ENCODE measurements at places on chromosomes 7 and 10.

DNA sequence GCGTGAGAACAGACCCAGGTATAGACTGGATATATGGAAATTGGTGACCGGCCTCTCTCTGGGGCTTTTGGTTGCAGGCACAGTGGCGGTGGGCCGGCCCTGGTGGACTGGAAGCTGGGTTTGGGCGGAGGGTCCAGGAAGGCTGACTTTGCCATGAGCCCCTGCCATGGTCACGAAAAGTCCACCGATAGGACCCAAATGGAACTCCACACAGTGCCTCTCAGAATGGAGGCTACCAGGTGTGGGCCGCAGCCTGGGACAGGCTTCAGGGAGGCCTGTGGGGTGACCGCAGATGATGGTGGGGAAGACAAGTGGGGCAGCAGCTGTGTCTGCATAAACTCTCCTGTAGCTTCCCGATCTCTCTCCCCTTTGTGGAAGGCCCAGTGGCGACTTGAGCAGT is 123.2 kb downstream of the DNAJB6 start:
- DNase-seq, result no peak

- DNase-seq, result no peak
These were observed 18.3 kb upstream of the LRGUK start for GRCh38 chr7:134108802-134109201.

- DNase-seq, result peak; percentile 1
These were observed 43.4 kb downstream of the PPIF start for GRCh38 chr10:79390551-79391229.

- DNase-seq, result no peak
These were observed 75.3 kb downstream of the DOCK4 start for GRCh38 chr7:112130729-112131410.

DNA sequence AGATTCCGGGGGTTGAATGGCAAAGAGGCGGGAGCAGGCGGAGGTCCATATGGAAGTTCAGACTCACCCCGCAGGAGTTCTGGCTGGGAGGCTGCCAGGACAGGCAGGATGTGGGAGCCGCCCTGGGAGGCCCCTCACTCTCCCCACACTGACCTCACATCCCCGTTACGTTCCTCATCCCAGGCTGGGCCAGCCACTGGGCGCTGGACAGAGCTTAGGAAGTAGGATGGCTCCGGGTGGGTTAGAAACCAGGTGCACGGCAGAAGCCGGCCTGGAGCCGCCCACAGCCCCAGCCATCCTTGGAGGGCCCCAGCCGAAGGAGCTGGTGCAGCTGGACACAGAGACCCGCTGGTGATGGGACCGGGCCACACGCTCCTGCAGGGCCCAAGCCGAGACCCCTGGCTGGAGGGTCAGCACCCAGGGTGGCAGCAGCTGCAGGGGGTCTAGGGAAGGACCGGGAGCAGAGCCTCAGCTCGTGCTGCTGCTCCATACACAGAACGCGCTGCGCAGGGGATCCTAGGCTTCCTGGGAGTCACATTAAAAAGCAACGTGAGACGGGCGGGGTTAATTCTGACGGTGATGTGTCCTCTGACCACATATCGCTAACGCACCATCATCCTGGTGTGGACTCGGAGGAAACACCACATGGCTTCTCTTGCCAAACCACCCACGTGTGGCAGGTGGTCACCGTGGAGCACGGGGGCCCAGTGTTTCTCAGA is 98.6 kb upstream of the DIP2C start:
- DNase-seq, result no peak

DNA sequence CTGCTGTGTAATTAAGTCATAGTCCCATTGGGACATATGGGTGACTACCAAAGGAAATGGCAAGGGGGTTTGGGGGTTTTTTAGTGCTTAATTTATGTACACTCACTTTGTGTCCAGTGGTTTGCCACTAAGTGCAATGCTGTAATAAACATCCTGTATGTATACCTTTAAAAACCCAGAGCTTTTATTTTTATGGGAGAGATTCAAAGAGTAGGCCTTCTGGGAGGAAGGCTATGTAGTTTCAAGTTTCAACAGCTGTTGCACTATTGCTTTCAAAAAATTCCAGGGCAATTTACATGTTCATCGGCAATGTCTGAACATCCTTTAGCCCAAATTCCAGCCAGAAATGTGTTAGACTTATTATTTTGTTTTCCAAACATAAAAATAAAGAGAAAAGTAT is 744.7 kb downstream of the XPNPEP1 start:
- no peak for DNase-seq

Measured in stimulated activated CD4-positive, alpha-beta T cell treated with anti-CD3 and anti-CD28 coated beads, Interleukin-15, amount 100 ng/mL, for 24 hours (primary cell).